Posterior cingulate gyrus (tissue), 11 donors: ENCODE measurements at places on chromosomes 5 and 9.

DNA sequence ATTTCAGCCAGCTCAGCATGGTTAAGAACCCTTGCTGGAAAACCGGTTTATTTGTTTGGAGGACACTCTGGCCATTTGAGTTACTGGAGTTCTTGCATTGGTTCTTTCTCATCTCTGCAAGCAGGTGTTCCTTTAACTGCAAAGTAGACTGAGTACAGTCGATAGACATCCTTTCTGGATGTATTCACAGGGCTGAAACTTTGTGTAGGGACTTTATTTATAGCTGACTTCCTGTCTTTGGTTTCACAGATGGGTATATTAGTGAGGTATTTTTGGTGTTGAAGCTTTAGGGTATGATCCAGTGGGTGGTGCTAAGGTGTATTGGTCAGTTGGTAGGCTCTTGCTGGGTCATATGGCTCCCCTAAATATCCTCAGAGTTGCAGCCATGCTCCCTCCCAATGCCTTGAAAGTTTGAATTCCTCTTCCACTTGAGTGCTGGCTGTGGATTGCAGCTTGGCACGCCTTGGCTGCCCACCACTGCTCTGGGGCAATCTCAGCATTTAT is 666.0 kb upstream of the COX7C start:
- DNase-seq = no peak

DNA sequence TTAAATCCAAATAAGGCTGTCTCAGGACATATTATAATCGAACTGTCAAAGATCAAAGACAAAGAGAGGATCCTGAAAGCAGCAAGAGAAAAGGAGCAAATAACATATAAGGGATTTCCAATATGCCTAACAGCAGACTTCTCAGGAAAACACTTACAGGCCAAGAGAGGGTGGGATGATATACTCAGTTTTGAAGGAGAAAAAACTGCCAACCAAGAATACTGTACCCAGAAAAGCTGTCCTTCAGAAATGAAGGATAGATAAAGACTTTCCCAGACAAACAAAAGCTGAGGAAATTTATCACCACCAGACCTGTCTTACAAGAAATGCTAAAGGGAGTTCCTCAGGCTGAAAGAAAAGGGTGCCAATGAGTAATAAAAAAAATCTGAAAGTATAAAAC is 16.0 kb downstream of the EGFLAM start:
- DNase-seq = no peak

DNA sequence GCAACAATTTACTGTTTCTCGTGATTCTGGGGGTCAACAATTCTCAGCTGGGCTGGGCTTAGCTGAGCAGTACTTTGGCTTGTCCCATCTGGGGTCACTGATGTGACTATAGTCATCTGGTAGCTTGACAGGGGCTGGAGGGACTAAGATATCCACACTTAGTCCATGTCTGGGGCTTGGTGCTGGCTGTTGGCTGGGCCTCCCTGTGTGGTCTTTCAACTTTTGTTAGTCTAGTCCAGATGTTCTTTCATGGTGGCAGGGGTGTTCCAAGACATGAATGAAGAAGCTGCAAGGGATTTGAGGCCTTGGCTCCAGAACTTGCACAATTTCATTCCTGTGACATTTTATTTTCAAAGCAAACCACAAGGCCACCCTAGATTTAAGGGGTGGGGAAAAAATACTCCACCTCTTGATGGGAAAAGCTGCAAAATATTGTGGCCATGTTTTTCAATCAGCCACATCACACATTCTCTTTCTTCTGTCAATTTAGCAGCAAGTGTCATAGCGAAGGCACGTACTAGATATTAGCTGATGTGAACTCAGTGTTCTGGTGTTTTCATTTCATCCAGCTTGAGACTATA is 59.2 kb downstream of the TSSK1B start:
- DNase-seq = no peak

GRCh38 chr9:33249087-33249658 is 9.2 kb downstream of the SPINK4 start:
- no peak for DNase-seq

GRCh38 chr5:39058178-39058921 is 15.8 kb downstream of the RICTOR start:
- no peak for DNase-seq

GRCh38 chr9:95167998-95168397 is 149.5 kb downstream of the FANCC start:
- no peak for DNase-seq

DNA sequence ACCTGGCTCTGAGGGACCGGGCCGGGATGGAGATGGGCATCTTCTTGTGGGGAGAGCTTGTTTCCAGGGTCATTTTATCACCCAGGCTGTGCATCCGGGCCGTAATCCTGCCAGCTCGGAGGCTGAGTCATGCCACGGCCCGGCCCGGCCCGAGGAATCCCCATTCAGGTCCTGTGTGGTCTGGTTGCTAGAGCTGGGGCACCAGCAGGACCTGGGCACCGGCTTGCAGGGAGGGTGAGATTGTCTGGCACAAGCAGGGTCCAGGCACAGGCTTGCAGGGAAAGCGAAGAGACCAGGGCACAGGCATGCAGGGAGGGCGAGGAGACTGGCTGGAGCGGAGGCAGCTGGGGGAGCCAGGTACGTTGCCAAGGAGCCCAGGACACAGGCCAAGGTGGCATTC is 106.8 kb downstream of the RXRA start:
- peak; percentile 92 for DNase-seq

DNA sequence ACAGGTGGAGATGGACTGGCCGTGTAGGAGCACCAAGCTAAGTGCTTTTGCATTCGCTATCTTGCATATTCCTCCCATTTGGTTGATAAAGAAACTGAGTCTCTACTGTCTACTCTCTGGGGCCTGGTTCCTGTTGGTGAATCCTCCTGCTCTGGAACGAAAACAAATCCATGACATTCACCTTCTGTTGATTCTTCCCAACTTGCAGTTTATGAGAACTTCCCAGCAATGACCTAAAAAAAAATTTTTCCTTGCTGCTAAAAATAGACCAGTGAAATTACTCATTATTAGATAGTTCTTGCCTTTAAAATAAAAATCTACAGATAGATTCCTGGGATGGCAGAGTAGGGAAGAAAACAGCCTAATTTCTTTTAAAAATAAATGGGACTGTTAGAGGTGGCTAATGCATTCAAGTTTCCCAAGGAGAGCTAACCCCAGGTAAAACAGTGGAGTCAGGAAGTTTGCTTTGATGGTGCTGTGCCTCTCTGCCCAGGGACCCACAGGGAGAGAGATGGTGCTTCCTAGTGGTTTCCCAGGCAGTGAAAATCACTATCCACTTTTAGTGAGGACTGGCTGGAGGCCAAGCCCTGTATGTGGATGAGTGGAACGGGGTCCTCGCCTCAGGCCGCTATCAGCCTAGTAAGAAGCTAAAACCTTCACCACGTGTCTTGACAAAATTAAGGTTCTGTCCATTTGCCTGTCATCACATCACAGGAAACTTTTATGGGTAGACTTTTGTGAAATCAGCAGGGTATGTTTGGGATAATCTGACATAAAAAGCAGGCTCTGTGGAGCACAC is 68.4 kb upstream of the NR3C1 start:
- no peak for DNase-seq

GRCh38 chr5:91281401-91281800 is 101.7 kb downstream of the ARRDC3 start:
- DNase-seq = no peak

DNA sequence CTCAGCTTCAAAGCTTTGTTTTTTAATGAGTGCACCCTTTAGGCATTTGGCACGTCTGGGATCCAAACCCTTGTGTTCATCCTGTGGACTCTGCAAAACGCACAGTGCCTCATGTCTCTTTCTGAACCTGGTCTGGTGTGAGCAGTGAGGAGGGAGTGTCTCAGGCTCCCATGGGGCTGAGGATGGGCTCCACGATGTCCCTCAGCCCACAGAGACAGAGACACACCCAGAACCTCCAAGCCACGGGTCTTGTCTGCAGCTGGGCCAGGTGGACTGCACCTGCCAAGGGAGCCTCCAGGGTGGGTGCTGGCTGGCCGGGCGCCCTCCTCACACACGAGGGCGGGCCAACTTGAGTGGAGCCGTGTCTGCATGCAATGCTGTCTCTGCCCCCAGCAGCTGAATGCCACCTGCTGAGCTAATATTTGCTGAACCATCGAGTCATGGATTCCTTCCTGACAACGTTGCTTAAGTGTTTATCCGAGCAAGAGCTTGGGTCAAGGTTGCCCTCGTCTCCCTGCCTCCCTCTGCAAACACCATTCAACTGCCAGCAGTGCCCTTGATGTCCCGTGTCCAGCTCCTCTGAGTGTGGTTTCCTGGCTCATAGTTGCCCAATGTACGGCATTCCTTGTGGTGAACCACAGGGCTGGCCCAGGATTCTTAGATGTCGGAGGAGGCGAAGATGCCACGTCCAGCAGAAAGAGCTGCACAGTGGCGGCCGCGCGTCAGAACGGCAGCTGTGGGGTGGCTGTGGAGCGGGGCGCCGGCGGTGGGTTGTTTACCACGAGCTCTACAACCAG is 31.4 kb upstream of the LPCAT1 start:
- no peak for DNase-seq

DNA sequence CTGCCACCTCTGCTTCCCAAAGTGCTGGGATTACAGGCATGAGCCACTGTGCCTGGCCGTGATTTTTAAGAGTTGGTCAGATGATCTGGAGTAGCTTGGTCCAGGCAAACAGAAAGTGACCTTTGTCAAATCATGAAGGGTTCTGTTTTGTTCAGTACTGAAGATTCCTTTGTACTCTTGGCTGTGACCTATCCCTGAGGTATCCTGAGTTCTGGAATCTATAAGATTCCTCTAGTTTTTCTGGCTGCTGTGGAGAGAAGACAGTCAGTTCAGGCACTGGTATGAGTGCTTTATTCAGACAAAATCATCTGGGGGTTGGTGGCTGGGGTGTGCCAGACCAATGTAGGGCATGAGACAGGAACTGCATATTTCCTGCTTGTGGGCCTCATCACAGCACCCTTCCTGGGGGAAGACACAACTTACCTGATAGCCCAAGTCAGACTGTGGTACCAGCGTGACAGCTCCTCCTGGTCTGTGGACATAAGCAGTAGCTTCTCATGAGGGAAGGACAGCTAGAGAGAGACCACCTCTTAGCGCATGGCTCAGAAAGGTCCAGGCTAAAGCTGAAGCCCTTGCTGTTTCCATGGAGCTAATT is 3.1 kb downstream of the ARHGEF39 start:
- no peak for DNase-seq

DNA sequence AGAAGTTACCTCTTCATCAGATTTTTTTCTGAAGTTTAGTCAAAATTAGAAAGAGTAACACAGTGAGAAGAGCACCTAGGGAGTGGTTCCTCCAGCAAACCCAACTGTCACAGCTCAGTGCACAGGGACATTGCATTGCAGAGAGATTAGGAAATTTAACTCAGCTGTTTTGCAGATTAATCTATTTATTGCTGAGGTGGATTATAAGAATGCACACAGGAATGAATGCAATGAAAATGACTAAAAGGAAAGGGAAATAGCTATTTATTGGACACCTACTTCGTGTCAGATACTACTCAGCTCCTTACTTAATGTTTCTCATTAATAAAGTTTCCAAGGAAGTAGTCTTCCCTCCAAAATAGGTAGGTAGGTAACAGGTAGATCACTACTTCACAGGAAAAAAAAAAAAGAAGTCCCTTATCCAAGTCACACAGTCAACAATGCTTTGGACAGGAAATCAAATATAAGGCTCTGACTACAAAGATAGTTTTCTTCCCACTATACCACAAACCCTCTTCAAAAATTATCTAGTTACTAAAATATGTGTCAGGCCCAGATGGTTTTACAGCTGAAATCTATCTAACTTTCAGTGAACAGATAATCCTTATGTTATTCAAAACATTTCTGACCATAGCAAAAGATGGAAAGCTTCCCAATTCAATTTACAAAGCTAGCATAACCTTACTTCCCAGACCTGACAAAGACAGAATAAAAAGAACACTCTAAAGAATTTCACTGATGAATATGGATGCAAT is 442.2 kb upstream of the MPDZ start:
- no peak for DNase-seq

DNA sequence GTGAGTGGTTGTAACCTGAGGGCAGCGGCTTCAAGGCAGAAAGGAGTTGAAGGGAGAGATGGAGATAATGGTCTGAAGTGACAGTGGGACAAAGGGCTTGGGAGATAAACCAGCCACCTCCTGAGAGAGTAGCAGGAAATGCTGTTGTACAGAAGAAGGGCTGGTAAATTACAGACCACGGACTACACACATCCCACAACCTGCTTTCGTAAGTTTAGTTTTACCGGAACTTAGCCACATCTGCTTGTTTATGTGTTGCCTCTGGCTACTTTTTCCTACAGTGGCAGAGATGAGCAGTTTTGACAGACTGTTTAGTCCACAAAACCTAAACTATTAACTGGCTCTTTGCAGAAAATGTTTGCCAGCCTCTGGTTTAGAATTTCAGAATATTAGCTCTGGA is 269.5 kb downstream of the ARHGEF28 start:
- no peak for DNase-seq

DNA sequence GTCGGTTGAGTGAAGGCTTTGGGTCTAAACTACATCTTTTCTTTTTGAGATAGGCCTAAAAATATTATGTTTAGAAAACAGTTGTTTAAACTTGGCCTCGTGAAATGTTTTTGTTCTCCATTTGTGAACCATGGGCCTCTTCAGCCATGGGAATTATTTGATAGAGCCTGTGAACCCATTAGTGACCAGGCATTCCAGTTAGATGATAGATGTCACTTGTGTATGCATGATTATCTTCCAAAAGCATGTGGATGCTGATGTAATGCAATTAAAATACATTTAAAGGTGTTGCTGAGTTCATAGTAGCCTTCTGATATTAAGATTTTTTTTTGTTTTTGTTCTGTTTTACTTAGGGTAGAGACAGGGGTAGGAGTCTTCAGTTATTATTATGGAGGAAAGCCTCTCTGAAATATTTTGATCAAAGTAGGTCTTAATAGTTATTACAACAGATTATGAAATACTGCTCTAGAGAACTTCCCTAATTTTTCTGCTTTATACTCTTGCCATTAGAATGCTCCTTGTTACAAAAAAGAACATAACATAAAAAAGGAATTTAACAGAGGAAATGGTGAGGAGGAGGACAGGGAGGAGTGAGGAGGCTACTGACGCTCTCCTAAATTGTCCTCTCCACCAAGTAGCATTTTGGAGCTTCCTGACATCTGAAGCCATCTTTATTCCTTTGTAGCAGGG is 32.9 kb downstream of the CPEB4 start:
- no peak for DNase-seq

DNA sequence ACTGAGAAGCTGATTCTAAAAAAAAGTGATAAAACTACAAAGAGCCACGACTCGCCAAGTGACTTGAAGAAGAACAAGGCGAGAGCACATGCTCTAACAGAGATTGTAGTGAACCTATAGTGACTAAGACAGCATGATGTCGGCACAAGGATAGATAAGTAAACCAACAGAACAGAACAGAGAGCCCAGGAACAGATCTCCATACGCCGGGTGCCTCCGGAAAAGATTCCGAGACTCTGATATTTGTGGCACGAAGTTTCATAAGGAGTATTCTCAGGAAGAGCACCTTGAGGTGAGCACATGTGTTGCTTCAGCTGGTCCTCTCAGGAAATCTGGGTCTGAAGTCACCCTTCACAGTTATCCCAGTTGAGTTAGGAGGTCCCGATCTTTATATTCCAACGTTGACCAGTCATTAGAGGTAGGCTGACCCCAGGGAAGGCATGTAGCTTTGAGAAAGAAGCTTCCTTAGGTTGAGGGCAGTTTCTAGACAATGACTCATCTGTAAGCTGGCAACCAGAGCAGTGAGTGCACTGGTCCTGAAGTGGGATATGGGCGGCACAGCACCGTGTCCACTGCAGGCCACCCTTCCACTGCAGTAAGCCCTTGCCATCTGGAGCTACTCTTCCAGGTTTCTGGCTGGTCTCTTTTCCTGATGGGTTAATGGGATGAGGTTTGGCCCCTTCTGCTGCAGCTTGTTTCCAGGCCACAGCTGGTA is 13.6 kb upstream of the CLK4 start:
- no peak for DNase-seq

GRCh38 chr5:56587381-56588130 is 227.8 kb upstream of the MAP3K1 start:
- DNase-seq = no peak

GRCh38 chr5:71471193-71471592 is 15.7 kb downstream of the BDP1 start:
- DNase-seq = no peak
